ENCODE measurements at places on chromosomes 5 and 9. TPM values are rescaled to one million over a fixed set of nuclear protein-coding genes. Genes with fewer than 3 reads are reported as not detected.

The JAKMIP2 gene
- 40.5 TPM for total RNA-seq

DNA sequence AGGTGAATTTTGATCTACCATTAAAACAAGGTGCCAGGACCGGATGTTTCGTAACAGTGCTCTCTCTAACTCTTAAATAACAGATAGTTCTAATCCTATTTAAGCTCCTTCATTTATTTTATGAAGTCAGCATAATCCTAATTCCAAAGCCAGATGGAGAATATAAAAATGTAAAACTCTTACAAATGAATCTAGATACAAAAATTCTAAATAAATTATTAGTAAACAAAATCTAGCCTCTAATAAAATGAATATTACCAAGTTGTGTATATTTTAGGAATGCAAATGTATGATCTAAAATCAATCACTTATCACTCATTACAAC is 32.4 kb upstream of the IL33 start:
- no peak for ATAC-seq

The RMRP gene
- total RNA-seq = 19,424 TPM

The TSSK1B gene
- total RNA-seq = not detected

- ATAC-seq = no peak
Measured at GRCh38 chr5:153458268-153458667, 32.2 kb upstream of the GRIA1 start.

- ATAC-seq = no peak
Measured at GRCh38 chr9:5326187-5326586, 13.5 kb downstream of the RLN1 start.

GRCh38 chr9:133320421-133320881 is 15.5 kb downstream of the SURF6 start:
- no peak for ATAC-seq

The EIF4E1B gene
- 0.32 TPM for total RNA-seq

GRCh38 chr5:43627028-43627427 is 24.0 kb downstream of the NNT start:
- ATAC-seq = no peak

DNA sequence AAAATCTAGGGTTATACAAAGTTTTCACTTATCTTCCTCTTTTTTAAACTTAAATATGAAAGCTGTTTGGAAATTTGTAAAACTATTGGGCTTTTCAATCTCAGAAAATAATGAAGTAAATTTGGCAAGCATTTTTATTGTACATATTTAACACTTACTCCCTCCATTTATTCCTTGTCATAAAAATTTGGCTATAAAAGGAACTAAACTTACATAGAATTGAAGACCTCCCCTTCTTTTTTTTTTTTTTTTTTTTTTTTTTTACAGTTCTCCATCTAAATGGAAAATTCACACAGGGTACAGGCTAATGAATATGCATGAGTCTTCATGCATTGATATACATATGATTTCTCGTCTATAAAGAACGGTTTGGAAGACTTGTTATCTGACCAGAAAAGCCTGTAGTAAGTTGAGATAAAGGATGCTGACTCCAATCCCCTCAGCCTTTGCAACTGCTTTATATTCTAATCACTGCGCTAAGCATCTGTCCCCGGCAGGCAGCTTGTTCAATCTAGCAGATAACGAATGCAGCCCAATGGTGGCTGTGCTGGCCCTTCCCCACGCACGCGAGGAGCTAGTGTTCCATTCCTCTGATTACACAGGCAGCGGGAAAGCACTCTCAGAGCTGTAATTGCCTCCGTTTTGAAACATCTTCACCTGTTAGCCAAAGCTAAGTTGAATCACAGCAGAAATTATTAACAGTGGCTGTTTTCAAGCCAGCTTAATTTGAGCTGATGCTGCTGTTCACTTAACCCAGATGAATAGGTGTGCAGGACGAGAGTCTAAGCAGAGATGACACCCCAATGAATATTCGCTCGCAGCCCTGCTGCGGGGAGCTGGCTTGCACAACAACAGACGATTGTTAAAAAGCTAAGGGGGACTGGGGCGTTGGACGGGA is 453.8 kb upstream of the ZNF608 start:
- ATAC-seq = peak; percentile 81

The FAM81B gene
- not detected for total RNA-seq

The LRRC19 gene
- total RNA-seq = 3.2 TPM

GRCh38 chr5:16735101-16736060 is 118.6 kb upstream of the RETREG1 start:
- no peak for ATAC-seq

DNA sequence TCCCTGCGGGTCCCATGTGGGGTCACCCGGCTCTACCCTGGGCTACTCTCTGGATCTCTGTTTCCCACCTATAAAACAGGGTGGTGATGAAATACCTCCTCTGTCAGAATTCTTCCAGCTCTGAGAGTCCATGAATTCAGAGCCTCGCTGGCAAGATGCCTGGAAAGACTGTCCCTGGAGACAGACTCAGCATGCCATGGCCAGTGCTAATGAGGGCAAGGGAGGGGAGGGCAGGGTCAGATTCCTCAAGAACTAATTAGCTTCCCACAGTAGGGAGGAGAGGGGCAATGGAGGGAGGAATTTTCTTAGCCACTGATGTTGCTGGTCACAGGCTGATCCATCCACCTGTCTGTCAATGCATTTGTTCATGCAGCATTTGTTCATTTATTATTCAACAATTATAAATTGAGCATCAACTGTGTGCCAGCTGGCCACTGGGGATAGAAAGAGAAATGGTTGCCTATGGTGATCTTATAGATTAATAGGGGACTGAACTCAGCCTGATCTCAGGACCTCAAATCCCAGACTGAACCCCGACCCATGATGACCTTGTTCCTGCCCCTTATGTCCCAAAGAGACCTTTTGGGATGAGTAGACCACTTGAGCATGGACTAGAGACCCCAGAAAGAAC is 4.7 kb downstream of the SYNPO start:
- peak; percentile 85 for ATAC-seq

The NKD2 gene
- 4.5 TPM for total RNA-seq

GRCh38 chr9:95484225-95484624 is 32.5 kb downstream of the PTCH1 start:
- ATAC-seq = no peak

The F2RL1 gene
- 2.9 TPM for total RNA-seq

The GMCL2 gene
- total RNA-seq = not detected

DNA sequence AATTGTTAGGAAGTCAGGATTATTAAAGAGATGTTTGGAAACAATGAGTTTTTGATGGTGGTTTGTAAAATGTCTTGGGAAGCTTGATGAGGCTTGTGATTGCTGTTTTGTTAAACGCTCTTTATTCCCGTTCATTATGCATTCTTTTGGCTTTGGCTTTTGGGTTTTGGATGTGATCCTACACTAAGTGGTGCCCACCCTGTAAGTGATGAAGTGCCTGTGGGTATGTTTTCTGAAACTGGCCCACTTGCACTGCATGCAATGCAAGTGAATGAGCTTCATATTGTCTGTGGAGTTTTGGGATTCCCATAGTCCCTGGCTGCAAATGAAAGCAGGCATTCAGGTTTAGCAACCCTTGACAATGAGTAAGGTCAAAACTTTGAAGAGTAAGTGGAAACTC is 1035.5 kb upstream of the WWC1 start:
- no peak for ATAC-seq

- ATAC-seq = no peak
Measured at GRCh38 chr9:6984941-6985578, 227.3 kb downstream of the KDM4C start.

GRCh38 chr9:104780796-104781395 is 17.0 kb downstream of the NIPSNAP3B start:
- peak; percentile 58 for ATAC-seq

- no peak for ATAC-seq
Measured at GRCh38 chr5:179119415-179120170, 59.4 kb downstream of the ZNF354C start.

- peak; percentile 41 for ATAC-seq
Measured at GRCh38 chr5:173923218-173924095, 35.3 kb downstream of the CPEB4 start.

DNA sequence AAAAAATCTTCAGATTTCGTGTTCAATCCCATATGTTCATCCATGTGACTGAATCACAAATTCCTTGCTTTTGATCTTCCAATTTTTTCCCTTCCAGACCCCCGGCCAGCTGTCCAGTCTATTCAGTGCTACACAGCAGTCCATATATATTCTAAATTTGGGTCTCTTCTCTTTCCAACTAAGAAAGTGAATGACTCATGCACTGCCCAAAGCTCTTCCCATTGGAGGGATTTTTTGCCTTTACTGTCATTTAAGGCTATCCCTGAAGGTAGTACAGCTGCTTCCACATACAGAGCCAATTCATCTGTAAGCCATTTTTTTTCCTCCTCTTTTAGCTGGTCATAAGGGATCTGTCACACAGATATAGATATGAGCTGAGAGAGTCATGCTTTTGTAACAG is 478.3 kb downstream of the DMRT2 start:
- no peak for ATAC-seq

DNA sequence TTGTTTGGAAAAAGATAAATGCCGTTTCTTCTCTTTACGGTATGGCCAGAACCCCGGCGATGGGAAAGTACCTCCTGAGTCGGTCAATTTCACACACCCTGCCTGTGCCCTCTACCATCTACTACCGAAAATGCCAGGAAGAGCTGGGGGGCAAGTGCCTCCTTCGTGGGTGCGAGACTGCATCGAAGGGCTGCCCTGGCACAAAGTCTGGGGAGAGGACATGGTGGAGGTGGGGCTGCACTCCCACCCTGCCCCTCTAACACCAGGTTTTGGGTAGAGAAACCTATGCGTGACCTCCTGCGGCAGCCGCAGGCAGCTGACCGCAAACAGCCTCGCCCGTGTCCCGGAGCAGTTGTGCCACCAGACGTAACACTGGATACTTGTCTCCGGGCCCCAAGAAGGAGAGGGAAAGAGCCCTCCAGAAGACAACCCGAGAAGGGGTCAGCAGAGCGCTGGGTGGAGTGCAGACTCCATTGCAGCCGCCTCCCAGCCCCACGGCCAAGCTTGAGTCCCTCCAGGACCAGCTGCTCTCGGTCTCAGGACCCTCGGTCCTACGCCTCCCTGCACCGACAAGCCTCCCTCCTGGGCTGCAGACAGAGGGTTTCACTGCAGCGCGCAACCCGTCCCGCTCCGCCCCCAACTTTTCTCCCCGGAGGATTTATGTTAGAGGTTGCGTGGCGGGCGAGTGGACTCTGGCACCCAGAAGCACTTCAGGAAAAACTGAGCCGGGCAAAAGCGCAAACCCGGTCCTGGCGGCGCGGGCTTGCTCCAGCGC is 823 bp upstream of the PRDM6 start:
- ATAC-seq = peak; percentile 32

- no peak for ATAC-seq
Measured at GRCh38 chr5:73039082-73039481, 81.3 kb upstream of the TMEM171 start.

The LHFPL2 gene
- 12.1 TPM for total RNA-seq

- ATAC-seq = peak; percentile 81
Measured at GRCh38 chr5:39760385-39761198, 335.8 kb upstream of the DAB2 start.

DNA sequence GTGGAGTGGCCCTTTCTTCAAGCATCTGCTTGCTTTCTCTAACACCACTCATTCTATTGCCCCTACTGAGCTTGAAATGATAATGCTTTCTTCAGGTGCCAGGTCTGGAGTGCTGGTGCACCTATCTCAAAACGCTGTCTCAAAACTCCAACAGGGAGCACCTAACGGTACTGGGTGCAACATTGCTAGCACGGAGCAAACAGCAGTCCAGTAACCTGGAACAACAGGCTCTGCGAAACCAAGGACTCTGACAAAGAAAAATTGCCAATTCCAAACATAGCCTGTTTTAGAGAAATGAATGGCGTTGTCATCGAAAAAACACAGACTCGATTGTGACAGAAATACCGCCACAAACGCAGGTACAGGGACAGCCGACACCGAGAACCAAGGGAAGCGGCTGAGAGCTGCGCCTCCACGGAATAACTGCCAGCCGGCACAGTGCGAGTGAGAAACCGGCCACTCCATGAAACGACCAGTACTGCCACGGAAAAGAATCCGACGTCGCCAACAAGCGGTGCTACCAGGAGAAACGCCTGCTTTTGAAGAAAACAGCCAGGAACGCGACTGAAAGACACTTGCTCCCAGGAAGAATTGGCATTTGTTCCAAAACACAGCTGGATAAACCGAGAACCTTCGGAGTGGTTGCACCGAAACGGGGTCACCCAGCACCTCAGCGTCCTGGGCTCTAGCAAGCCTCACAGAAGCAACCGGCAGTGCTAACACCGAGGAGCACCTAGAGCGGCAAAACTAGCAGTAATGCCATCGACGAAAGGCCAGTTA is 3.1 kb downstream of the ANXA2R start:
- ATAC-seq = no peak

GRCh38 chr9:131651160-131651559 is 88.7 kb downstream of the RAPGEF1 start:
- no peak for ATAC-seq

DNA sequence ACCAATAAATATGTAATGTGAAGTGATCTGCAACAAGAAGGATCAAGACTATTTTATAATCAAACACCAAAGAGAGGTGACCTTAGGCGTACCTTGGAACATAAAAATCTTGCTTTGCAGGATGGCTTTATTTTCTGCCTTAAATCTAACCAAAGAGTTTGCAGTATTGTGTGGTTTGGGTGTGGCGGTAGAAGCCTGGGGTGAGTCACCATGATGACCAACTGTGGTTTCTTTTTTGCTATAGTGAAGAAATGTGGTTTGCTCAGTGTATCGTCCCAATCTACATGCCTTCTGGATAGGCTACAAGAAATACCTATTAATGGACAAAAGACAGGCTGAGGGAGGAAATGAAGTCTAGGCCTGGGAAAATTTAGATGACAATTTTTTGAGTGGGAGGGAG is 5.1 kb upstream of the CAST start:
- ATAC-seq = peak; percentile 66

The SPINK7 gene
- total RNA-seq = 0.93 TPM

The SPDL1 gene
- 37.9 TPM for total RNA-seq

The TRIM41 gene
- total RNA-seq = 19.4 TPM

- ATAC-seq = no peak
Measured at GRCh38 chr5:112239996-112240395, 179.1 kb downstream of the EPB41L4A start.

DNA sequence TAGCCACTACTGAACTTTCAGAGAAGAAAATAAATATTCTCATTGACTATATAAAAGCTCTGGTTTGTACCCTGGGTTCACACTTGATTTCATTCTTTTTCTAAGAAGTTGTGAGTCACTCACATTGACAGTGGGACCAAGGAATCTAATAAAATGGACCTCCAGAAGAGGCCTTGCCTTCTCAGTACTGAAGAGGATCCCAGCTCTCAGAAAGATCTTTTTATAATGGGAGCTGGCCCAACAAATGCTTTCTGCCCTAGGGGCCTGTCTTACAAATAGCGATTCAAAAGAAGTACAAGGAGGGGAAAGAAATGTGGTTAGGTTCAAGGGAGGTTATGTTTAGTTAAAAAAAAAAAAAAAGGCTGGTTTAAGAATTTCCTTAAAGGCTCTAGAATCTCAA is 237.9 kb downstream of the ISL1 start:
- no peak for ATAC-seq

GRCh38 chr5:109614301-109614700 is 75.4 kb upstream of the MAN2A1 start:
- no peak for ATAC-seq

Measured in motor neuron (in vitro differentiated cells).